ENCODE measurements at places on chromosomes 11 and 22.

GRCh38 chr11:7591107-7591894, 77.5 kb downstream of the PPFIBP2 start:
- no peak for DNase-seq

DNA sequence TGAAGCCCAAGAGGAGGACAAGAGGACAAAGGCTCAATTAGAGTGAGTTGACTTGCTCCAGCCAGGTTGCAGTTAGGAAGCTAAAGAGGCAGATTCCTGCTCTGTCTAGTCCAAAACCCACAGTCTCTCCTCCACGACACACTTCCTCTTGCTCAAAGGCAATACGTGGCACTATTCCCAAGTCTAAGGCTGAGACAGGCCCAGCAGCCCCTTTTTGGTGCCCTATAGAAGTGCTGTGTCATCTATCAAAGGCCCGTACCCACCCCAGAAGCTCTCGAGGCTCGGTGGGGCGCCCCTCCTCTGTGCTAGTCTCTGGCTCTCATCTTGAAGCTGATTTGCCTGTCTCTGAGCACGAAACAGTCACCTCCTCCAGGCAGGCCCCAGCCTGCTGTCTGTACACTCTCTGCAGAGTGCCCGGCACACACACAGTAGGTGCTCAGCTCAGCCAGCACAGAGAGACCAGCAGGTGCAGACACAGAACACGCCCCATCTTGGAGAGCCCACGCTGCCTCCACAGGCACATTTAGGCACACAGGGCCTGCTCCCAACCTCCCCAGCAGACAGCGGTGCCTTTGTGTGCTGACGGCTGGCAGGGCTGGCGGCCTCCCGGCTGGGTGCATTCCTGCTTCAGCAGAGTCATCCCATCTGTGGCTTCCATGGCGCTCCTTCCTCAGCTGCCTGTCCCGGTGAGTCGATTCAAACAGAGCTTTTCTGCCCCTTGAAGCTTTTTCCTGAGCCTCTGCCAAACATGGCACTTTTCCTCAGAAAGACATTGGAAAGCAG, 52.8 kb downstream of the MYH9 start:
- DNase-seq: no peak

DNA sequence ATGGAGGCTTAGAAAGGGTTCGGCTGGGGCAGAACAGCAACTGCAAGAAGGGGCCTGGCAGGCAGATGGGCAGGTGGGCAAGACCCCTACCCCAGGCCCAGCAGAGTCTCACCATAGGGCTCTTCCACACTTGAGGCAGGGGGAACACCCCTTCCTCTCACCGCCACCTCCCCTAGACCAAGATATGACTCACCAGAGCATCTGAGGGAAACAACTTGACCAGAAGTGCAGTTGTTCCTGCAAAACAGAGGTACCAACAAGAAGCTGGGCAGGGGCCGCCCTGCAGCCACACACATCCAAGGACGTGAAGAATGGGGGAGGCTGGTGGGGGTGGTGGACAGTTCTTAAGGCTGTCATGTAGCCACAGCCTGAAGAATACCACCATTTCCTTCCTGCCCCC, 10.9 kb downstream of the TMPRSS5 start:
- DNase-seq: no peak

- DNase-seq: peak; percentile 48
Measured at GRCh38 chr11:72144807-72145565, 9.5 kb downstream of the FOLR3 start.

GRCh38 chr11:9726321-9727022, 62.6 kb downstream of the SWAP70 start:
- no peak for DNase-seq

- no peak for DNase-seq
Measured at GRCh38 chr22:40904101-40904500, 42.2 kb upstream of the DNAJB7 start.

- no peak for DNase-seq
Measured at GRCh38 chr11:82936261-82936660, 34.7 kb downstream of the DDIAS start.

DNA sequence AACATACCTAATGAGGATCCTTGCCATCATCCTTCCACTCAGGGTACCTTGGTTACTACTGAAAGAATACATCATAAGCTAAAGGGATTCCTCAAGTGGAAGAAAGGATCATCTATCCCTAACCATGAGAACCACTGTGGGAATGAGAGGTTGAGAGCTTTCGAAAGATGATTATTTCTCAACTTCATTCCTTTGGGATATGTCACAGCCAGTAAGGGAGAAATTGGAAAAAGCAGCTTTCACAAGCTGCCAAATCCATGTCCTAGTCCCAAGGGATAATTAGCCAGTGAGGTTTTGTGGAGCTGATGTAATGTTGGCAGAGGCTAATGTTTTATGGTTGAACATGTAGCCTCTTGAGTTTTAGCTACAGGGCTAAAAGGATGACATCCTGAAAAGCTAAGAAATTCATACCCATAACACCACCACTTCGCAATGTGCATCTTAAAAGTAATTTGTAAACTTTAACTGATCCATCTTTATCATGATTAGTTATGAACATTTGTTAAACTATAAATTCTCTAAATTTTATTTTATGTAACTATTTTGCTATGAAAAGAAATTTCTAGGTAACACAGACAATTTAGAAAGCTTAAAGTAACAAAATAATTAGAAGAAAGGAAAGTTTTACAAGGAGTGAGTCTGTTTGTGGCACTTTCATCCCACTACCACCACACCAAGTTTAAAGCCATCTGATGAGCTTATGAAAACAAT, 123.9 kb downstream of the MRTFA start:
- DNase-seq: peak; percentile 40

GRCh38 chr11:83459798-83460197, 173.6 kb upstream of the CCDC90B start:
- no peak for DNase-seq

DNA sequence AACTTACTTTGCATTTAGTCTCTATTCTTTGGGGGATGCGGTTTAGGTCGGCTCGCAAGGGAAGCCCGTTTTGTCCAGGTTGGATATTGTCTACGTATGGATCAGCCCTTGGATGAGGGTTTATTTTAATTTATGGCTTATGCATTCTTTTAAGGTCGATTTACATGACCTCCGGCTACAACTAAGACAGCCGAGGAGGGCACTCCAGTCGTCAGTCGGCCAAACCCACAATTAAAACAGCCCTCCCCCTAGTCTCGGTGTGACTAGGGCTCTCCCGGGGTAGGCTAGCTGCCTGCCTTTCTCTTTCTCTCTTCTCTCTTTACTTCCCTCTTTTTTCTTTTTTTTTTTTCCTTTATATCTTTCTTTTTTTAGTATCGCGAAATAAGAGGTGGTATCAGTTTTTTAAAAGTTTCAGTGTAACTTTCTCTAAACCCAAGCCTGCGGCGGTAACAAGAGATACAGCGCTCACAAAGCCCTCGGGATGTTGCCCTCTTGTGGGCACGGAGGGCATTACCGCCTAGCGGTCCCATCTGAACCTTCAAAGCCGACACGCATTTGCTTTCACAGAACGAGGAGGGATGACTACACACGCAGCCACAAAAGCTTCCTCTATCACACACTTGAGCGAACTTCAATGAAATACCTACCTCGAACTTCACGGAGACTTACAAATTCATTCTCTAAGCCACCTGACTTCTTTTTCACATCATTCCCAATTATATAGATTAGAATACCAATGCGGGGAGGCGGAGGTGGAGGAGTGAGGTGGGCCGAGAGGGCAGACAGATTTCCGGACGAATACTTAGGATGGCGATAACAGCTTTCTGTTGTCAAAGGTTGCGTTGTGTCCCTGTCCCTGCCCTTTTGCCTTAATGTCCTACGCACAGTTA, 132.3 kb upstream of the C11orf58 start:
- peak; percentile 86 for DNase-seq

DNA sequence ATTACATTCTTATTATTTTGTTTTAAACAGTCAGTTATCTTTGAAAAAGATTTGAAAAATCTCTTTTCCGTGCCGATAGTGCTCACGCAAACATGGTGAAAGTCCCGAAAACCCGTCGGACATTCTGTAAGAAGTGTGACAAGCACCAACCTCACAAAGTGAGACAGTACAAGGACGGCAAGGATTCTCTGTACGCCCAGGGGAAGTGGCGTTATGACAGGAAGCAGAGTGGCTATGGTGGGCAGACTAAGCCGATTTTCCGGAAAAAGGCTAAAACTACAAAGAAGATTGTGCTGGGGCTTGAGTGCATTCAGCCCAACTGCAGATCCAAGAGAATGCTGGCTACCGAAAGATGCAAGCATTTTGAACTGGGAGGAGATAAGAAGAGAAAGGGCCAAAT, 28.7 kb upstream of the CTSD start:
- no peak for DNase-seq

DNA sequence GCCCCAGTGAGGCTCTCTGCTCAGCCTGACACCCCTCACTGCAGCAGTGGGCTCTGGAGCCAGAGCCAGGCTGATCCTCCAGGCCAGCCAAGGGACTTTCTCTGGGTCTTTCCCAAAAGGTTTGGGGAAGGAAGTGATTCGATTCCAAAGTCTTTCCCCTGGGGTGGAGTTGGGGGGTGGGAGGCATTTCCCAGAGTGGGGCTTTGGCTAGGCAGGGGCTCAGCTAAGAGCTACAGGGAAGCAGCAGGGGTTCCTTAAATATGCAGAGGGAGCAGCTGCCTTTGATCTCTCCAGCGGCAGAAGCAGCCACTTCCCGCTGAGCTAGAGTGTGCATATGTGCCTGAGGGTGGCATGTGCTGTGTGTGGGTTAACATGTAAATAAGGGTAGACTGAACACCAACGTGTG, 192.9 kb downstream of the INSC start:
- DNase-seq: no peak

- no peak for DNase-seq
Measured at GRCh38 chr22:48712558-48713271, 1115.0 kb downstream of the BRD1 start.

GRCh38 chr11:69257838-69258658, 35.9 kb upstream of the MYEOV start:
- DNase-seq: no peak

- DNase-seq: no peak
Measured at GRCh38 chr11:2728663-2729332, 29.0 kb upstream of the KCNQ1OT1 start.

GRCh38 chr11:121257289-121257688, 35.3 kb upstream of the SC5D start:
- DNase-seq: no peak
